Cardiac septum (tissue), 1 donor: ENCODE measurements at places on chromosomes 16 and 17. TPM values are rescaled to one million over a fixed set of nuclear protein-coding genes. Genes with fewer than 3 reads are reported as not detected.

- no peak for DNase-seq
Observed at GRCh38 chr16:20249211-20249610, 78.1 kb downstream of the GP2 start.

- DNase-seq = no peak
Observed at GRCh38 chr17:61806081-61806828, 57.1 kb downstream of the BRIP1 start.

DNA sequence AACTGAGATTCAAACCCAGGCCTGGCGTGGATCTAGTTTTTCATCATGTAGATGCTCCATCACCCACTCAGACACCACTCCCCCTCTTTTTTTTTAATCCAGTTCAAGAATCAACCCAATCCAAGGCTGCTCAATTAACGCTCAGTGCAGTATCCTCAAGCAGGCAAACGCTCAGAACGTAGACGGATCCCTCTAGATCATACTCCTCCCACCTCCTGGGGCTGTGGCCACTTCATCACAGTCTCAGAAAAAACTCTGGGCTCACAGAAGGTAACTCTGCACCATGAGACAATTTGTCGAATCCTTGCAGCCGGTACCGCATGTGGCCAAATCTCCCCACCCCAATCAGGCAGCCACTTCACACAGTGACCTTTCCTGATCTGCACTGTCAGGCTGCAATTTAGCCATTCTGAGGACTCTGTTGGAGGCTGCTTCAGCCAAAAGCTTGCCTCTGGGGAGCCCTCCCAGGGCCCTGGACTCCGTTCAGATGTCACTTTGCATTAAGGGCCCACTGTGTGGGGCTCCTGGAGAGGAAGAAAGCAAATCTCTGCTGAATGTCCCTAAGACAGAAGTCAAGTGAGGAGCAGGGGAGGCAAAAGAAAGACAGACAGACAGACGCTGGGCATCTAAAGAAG is 183.5 kb downstream of the XYLT1 start:
- DNase-seq = no peak

DNA sequence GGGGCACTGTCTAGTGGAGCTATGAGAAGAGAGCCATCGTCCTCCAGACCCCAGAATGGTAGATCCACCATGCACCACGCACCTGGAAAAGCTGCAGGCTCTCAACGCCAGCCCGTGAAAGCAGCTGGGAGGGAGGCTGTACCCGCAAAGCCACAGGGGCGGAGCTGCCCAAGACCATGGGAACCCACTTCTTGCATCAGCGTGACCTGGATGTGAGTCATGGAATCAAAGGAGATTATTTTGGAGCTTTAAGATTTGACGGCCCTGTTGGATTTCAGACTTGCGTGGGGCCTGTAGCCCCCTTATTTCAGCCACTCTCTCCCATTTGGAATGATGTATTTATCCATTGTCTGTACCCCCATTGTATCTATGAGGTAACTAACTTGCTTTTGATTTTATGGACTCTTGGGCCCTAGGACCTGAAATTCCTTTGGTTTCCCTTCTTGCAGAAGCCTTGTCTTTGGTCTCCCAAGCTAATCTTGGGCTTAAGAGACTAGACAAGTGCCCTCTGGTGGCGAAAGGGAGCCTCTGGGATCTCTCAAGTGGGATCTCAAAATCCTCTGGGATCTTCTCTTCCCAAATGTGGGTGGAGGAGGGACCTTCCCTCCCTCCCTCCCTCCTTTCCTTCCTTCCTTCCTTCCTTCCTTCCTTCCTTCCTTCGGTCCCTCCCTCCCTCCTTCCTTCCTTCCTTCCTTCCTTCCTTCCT is 58.2 kb upstream of the HAPSTR1 start:
- no peak for DNase-seq

DNA sequence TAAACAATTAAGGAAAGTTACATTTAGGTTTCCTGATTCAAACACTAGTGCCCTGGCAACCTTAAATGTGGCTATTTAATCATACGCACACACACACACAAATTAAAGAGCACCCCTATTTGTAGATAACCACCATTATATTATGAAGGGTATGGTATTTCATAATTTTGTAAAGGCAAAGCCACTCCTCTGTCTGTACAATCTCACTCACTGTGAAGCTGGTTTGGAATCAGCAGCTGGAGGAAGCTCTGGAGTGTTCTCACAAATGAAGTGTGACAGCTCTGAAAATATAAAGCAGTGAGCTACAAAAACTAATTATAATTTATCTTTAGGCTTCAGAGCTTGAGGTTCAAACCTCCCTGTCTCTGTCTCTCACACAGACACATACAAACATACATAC is 57.9 kb upstream of the KCNJ16 start:
- no peak for DNase-seq

GRCh38 chr17:8163978-8164814 is 1.4 kb upstream of the VAMP2 start:
- DNase-seq = peak; percentile 94

Gene LGALS9
- total RNA-seq = 20.1 TPM

DNA sequence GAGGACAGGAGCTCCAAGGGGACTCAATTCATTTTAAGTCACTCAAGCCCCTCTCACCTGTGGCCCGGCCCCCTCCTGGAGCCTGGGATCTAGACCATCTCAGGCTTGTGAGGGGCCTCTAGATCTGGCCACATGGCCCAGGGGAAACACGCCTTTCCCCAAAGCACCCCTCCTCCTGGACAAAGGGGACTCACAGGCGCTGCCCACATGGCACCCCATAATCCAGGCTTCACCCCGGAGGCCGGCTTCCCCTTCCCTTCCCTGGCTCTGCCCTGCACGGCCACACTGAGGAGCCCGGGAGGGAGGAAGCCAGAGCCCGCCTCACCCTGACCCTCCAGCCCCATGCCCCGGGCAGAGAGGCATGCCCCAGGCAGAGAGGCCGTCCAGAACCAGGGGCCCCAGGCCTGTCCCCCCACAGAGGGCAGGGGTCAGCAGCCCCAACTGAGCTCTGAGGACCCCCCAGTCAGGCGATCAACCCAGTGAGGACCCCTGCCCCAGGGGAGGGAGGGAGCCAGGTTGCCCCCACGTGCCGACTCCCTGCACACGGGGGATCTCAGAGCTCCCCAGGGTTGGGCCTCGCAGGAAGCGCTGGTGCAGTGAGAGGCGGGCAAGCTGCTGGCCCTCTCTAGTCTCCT is 10.9 kb downstream of the HS3ST6 start:
- DNase-seq = no peak

Gene TSPAN10
- total RNA-seq = 0.30 TPM

DNA sequence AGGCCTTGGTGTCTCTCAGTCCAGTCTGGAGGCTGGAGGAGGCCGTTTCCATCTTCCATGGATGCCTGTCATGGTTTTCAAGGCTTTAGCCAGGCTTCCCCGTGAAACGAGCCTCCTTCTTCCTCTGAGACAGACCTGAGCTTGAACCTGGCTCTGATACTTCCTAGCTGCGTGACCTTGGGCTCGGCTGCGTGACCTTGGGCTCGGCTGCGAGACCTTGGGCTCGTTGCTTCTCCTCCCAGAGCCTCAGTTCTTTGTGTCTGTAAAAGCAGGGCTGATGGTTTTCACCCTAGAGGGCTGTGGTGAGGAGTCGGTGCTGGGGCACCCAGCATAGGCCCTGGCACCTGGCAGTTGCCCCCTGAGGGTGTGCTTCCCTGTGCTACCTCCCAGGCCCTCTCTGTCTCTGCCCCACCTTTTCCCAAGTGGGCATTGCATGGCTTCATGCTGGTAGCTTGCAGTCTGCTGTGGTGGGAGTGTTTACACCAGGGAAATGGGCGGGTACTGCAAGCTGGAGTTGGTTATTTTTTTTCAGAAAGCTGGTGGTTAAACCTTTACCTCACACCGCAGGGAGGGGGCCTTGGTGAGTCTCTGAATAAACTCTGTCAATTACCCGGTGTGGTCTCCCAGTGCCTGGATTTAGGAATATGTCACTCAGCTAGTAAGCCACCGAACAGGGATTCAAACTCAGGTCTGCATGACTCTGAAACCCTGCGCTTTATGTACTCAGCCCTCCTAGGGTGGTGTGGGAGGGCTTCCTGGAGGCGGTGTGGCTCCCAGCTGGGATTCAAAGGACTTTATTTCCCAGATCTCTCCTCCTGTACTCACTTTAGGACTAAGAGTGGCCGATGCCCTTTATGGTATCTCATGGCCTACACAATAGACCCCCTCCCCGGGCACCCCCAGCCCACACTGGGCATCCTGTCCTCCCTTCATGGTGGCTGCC is 129.0 kb upstream of the CIBAR2 start:
- no peak for DNase-seq

DNA sequence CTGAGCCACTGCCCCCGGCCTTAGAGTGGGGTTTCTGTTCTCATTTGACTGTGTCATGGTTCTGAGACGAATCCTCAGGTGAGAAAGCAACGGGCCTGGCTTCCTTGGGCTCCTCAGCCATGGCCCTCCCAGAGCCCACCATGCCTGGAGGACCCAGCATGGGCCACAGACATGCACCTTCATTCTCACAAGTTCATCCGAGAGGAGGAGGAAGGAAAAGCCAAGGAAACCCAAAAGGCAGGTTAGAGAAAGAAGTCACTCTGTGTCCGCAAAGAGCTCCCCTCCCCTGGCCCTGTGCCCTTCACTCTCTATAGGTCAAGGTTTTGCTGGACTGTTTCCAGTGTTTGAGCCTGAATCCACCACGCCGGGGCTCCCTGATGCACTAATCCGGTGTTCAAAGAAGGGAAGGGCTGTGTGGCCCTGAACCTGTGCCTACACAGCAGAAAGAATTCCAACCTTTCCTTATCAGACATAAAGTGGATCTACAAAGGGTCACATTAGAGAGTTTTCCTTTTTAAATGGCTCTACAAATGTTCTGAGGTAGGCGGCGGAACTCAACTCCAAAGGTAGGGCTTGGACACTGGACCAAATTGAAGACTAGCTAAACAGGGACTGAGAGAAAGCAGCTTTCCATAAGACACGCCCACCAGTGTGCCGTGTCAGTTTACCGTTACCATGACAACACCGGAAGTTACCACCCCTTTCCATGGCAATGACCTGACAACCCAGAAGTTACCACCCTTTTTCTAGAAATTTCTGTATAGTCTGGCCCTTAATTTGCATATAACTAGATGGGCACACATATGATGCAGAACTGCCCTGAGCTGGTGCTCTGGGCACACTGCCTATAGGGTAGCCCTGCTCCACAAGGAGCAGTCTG is 15.9 kb upstream of the PECAM1 start:
- DNase-seq = no peak
